ENCODE measurements at places on chromosomes 1 and 21.

DNA sequence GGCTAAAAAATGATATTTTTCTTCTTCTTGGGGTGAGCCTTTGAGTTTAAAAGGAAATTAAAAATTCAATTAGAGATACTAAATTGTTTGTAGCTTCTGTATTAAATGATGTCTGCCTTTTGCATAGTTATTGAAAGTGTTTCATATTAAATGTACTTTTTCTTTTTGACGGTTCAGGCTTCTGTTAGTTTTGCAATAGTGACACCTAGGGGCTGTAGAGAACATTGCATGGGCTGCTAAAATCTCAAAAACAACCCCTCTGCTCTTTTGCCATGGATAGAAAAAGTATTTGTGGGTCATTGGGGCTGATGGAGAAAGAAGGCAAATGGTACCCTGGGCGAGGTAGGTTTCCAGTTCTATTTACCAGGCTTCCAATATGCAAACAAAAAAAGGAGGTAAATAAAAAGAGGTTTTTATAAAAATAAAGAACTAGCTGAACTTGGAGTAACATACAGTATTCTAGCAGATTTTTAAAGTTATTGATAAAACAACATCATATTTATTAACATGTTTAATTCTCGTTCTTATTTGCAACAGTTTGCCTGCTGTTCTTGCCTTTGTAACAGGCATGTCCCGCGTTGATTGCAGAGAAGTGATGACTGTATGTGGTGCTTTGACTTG is 115.4 kb upstream of the HOOK1 start:
- no peak for DNase-seq

GRCh38 chr21:27693376-27693775 is 726.5 kb upstream of the ADAMTS5 start:
- DNase-seq: no peak

DNA sequence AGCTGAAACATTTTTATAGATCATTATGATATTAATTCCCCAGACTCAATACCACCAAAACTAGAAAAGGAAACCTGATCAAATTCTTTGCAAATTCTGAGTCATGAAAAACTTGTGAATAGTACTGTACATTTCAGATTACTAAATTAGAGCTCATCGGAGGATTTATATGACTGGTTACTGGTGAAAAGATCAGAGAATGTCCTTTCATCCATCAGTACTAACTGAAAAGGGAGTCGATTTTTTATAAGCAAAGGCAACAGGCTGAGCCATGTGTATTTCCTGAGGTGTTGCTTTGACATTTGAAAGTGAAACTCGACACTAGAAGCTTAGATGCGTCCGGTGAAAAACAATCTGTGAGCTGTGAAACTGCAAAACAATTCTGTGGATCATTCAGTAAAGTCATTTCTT is 155.7 kb downstream of the TNFSF18 start:
- DNase-seq: no peak

- DNase-seq: no peak
Measured at GRCh38 chr1:64494659-64495058, 24.7 kb downstream of the CACHD1 start.
